Smooth muscle cell of the umbilical artery (primary cell): ENCODE measurements at places on chromosomes 1 and 21. TPM values are rescaled to one million over a fixed set of nuclear protein-coding genes. Genes with fewer than 3 reads are reported as not detected.

G0S2 gene
- 23.6 and 49.0 TPM in 2 replicates for total RNA-seq

TEDDM1 gene
- total RNA-seq, result not detected in 2 replicates

SLAMF7 gene
- total RNA-seq, result not detected in 2 replicates

PFDN2 gene
- total RNA-seq, result 45.1 and 49.0 TPM in 2 replicates

HOOK1 gene
- not detected in 2 replicates for total RNA-seq

HFM1 gene
- under 0.01 and 0.23 TPM in 2 replicates for total RNA-seq

CRYAA gene
- total RNA-seq, result not detected in 2 replicates

PTPN7 gene
- total RNA-seq, result not detected in 2 replicates

B3GALT5 gene
- total RNA-seq, result 0.37 and 0.89 TPM in 2 replicates

GSTM2 gene
- total RNA-seq, result 18.1 and 20.8 TPM in 2 replicates

GJA5 gene
- total RNA-seq, result 0.42 and 0.59 TPM in 2 replicates

RGS1 gene
- not detected in 2 replicates for total RNA-seq

DENND2C gene
- 1.5 and 2.2 TPM in 2 replicates for total RNA-seq

WLS gene
- 95.2 and 191 TPM in 2 replicates for total RNA-seq

PLEKHN1 gene
- under 0.01 and 1.8 TPM in 2 replicates for total RNA-seq
